Effector memory CD8-positive, alpha-beta T cell (primary cell): ENCODE measurements at places on chromosomes 2 and 18.

DNA sequence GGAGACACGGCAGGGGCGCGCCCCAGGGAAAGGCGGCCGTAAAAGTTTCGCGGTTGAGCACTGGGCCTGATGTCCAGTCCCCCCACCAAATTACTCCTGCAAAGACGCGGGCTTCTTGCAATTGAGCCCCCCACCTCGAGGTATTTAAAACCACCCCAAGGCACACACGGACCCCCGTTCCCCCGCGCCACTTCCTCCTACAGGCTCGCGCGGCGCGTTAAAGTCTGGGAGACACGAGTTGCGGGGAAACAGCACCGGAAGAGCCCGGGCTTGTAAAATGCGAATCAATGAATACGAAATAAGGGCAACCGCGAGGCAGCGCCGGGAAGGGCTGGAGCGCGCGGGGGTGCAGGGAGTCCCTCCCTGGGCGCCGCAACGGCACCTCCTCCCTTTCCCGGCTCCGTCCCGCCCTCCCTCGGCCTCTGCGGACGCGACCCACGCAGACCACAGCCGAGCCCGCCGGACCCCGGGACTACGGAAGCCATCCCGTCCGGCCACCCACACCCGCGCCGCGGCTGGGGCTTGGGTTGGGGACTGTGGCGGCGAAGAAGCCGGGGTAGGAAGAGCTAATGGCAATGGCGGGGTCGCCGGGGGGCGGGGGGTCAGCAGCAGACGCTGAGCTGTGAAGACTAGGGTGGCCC lies 918 bp upstream of the NETO1 start:
- DNase-seq: no peak

- DNase-seq: no peak
Observed at GRCh38 chr18:31658670-31659575, 25.5 kb downstream of the B4GALT6 start.

- DNase-seq: no peak
Observed at GRCh38 chr2:231256494-231256893, 58.1 kb downstream of the ARMC9 start.

- DNase-seq: no peak
Observed at GRCh38 chr2:239289545-239289944, 111.3 kb downstream of the HDAC4 start.

- no peak for DNase-seq
Observed at GRCh38 chr18:49848115-49848514, 34.8 kb upstream of the ACAA2 start.

GRCh38 chr2:32464431-32464830 lies 107.6 kb downstream of the BIRC6 start:
- DNase-seq: no peak

DNA sequence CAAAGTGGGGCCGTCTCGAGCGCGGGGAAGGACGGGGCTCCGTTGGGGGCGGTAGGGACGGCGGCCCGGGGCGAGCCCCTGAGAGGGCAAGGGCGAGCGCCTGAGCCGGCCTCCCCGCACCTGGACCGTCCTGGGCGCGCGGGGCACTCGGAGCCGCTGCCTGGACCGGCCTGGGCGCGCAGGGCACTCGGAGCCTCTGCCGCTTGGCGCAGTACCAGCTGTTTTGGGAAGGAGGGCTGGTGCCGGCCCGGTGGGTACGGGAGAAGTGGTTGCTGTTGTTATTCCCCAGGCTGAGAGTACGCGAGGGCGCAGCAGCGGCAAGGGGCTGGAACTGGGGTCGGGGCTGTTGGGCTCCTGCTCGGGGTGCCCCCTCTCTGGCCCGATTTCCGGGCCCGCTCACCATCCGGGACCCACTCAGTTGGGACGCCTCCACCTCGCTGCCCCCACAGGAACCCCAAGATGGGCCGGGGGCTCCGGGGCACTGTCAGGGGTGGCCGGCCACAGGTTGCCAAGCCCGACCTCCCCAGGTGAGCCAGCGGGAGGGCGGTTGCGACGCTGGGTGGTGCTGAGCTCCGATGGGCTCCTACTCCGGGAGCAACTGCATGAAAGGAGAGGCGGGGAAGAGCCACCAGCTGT lies 579 bp downstream of the ARHGEF4 start:
- no peak for DNase-seq

DNA sequence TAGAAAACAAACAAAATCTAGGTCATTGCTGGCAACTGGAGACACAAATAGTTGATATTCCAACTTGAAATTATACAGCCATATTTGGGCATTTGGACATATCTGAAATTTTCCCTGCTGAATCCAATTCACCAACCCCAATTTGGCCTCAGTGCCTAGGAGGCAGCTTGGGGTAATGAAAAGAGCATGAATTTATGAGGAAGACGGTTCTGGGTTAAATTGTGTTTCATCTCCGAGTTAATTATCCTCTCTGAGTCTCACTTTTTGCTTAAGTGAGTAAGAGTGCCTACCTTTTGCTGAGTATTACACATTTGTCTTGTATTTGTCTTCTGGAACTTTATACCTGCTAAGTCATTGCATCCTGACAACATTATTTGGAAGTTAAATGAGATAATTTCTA lies 1906.8 kb upstream of the PIK3C3 start:
- DNase-seq: no peak

DNA sequence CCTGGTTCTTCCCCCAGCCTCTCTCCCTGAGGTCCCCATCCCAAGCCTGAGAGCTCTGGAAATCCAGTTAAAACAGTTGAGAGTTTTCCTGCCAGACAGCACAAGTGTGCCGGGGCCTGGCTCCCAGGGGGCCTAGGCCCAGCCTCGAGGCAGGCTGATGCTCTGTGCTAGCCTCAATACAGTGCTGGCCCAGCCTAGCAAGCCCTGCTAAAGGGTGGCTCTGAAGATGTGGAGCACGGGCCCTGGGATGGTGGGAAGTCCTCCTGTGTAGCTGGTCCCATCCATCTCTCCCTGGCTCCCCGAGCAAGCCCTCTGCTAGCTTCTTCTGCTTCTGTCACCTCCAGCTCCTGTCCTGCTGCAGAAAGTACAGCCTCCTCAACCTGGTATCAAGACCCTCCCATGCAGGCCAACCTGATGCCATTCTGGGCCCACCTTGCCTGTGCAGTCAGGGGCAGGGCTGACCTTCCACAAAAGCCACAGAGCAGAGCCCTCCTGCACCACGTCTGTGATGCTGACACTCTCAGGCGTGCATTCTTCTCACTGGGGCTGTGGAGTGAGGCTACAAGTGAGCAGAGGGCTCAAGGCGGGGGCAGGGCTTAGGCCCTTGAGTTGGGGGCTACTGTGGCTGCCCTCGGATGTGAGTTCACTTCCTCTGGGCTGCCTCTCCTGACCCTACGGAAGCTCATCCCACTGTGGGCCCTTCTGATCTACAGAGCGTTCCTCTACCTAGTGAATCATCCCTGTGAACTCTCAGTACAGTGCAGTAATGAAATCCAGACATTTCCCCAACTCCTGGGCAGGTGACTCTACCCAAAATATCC lies 60.1 kb upstream of the LAPTM4A start:
- DNase-seq: no peak

GRCh38 chr18:79910563-79911343 lies 40.7 kb downstream of the SLC66A2 start:
- no peak for DNase-seq

GRCh38 chr2:215522237-215522636 lies 86.4 kb upstream of the FN1 start:
- DNase-seq: no peak

DNA sequence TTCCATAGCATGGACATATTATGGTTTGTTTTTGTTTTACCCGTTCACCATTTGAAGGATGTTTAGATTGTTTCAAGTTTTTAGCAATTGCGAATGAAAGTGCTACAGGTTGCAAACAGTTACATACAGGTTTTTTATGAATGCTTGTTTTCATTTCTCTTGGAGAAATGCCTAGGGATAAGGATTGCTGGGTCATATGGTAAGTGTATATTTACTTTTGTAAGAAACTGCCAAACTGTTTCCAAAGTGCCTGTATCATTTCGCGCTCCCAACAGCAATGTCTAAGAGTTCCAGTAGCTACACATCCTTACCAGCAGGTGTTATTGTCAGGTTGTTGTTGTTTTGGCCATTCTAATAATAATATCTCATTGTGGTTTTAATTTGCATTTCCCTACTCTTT lies 251.7 kb downstream of the PHLPP1 start:
- DNase-seq: no peak

- no peak for DNase-seq
Observed at GRCh38 chr2:60437080-60437696, 116.3 kb downstream of the BCL11A start.

DNA sequence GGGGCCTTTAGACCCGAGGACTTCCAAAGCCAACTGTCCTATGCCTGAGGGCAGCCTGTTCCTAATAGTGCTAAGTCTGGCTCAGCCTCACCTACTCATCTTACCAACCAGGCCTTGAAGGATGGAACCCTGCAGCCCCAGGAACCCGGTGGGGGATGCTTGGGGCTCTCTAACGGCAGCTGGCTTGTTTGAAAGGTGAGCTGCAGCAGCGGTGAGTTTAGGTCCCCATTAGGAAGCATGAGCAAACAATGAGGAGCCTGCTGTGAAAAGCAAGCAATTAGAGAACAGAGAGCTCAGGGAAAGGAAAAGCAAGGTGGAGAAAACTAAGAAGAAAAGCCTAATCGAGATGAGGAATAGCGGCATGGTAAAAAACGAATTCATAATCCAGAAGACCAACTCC lies 39.9 kb downstream of the SP110 start:
- DNase-seq: no peak

DNA sequence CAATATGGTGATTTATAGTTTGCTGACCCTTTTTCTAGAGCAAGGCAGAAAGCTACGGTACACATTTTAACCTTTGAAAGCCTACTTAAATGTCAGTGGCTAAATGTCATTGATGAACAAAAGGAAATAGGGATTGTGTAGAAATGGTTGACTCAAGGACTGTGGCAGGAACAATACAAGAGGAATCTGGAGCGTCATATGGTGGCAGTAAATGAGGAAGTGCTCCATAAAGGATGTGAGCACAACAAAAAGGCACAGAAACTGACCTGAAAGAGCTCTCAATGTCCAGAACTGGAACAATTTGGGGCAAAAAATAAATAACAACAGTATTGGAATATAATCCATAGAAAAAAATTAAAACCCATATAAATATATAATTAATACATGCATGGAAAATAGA lies 443.9 kb upstream of the VRK2 start:
- DNase-seq: no peak

- peak; percentile 18 for DNase-seq
Observed at GRCh38 chr2:105287692-105288091, 41.8 kb downstream of the TGFBRAP1 start.

DNA sequence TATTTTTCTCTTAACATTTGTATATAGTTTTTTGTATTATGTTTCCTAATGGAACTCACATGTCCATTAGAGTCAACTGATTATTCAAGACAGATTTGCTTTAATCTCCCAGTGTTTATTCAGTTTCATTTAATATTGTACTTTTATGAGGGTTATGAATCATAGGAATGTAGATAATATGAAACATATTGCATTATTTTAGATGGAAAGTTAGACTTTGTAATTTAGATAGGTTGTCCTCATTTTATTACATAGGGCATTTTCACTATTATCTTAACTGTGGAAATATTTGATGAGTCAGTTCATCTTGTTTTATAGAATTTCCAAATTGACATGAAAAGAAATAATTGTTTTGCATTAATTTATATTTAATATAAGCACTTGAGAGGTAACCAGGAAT lies 240.8 kb downstream of the PLCL1 start:
- DNase-seq: no peak

- DNase-seq: no peak
Observed at GRCh38 chr2:8036366-8036765, 645.5 kb upstream of the ID2 start.

- DNase-seq: no peak
Observed at GRCh38 chr2:112634874-112635157, 10.9 kb upstream of the SLC20A1 start.

GRCh38 chr18:50720325-50720674 lies 99.5 kb downstream of the MRO start:
- no peak for DNase-seq

GRCh38 chr2:183868153-183868552 lies 730.2 kb upstream of the ZNF804A start:
- DNase-seq: no peak

DNA sequence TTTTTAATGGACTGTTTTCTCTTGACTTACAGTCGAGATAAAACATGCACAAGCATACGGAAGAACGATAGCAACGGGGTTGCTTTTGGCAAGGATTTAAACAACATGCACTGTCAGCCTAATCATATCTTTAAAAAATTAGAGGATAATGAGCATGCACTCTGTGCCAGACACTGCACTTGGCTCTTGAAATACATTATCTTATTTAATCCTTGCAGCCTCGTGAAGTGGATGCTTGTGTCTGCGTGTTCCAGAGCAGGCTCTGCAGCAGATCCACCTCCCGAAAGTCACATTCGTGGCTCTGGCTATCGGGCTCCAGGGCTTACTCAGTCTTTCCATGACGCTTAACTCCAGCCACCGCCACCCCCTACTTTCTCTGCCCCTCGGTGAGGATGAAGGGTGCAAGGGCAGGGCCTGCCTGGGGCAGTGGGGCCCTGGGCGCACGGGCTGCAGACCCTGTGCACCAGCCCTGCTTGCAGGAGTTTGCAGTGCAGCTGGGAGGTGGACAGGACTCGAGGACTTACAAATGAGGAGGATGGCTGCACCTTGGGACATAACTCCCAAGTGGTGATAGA lies 61.7 kb downstream of the ACKR3 start:
- DNase-seq: no peak

- no peak for DNase-seq
Observed at GRCh38 chr2:37013315-37013641, 46.9 kb upstream of the STRN start.

- no peak for DNase-seq
Observed at GRCh38 chr2:207911215-207911614, 114.1 kb downstream of the PLEKHM3 start.

- DNase-seq: no peak
Observed at GRCh38 chr2:127045792-127046501, 61.0 kb downstream of the BIN1 start.

- DNase-seq: no peak
Observed at GRCh38 chr2:223944166-223944702, 901 bp downstream of the WDFY1 start.

DNA sequence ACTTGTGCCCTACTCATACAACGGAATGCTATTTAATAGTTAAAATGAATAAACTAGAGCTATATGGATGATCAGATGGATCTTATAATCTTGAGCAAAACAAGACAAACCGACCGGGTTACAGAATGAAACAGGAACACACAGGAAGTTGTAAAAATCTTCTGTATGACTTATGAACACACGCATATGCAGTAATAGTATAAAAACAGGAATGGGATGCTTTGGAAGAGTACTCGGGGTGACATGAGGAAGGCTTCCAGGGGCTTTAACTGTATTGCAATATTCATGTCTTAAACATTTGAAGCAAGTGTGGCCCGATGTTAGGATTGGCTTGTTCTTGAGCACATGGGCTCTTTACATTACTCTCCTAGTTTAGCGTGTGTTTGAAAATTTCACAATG lies 14.9 kb upstream of the E2F6 start:
- DNase-seq: no peak

DNA sequence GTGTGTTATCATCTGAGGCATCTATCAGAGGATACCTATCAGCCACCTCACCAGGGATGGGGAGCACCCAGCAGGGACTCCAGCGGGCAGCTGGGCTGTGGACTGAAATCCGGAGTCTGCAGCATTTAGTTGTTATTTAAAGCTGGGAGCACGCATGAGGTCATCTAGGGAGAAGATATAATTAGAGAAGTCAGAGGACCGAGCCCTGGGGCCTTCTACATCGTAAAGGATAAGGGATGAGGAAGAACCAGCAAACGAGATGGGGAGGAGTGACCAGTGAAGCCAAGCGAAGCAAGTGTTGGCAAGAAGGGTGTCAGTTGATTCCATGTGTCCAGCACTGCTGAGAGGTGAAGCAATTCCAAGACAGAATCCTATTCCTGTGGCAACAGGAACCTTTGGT lies 70.3 kb downstream of the STEAP3 start:
- DNase-seq: no peak

GRCh38 chr18:961644-962355 lies 57.1 kb downstream of the ADCYAP1 start:
- DNase-seq: peak; percentile 13
